ENCODE measurements at places on chromosomes 2 and 18. TPM values are rescaled to one million over a fixed set of nuclear protein-coding genes. Genes with fewer than 3 reads are reported as not detected.

The TEX44 gene
- not detected for total RNA-seq

GRCh38 chr18:26059357-26059756 lies 31.1 kb downstream of the SS18 start:
- DNase-seq = no peak

The PROM2 gene
- total RNA-seq = 0.46 TPM

GRCh38 chr2:187372213-187372612 lies 75.8 kb downstream of the CALCRL start:
- DNase-seq = no peak

DNA sequence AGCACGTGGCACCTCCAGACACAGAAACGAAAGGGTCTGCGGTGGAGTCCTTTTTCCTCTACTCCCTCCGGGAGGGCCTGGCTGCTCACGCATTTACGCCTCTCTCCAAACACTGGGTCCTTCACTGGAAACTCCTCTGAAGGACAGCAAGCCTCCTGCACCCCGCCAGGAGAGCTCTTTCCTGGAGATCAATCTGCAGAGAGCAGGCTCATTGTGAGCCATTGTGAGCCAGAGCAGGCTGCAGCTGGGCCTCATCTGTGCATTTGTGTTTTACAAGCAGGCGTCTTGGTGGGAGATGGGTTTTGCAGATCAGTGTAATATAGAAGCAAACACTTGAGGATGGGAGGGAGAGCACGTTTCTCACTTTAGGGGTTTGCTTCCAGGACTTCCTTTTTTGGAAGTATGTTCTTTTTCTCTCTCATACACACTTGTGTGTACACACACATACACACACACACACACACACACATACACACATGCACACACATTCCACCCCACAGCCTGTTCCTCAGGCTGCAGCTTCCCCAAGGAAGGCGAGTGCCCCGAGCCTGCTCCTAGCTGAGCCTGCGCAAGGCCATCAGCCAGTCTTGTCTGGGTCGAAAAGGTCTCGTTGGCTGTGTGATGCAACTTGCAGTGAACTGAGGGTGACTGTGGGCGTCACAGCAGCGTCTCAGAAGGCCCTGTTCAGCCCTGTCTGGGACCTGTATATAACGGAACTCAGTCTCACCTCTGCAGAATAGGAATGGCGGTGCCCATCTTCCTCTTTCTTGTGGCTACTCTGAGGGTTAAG lies 163.5 kb downstream of the GLI2 start:
- DNase-seq = no peak
